ENCODE measurements at places on chromosomes 13 and 19.

GRCh38 chr13:25967144-25967543 is 84.7 kb downstream of the SHISA2 start:
- DNase-seq = no peak

- DNase-seq = no peak
These were observed 81.1 kb downstream of the COL4A1 start for GRCh38 chr13:110225609-110226574.

- no peak for DNase-seq
These were observed 13.3 kb upstream of the CACNG6 start for GRCh38 chr19:53977991-53978731.

DNA sequence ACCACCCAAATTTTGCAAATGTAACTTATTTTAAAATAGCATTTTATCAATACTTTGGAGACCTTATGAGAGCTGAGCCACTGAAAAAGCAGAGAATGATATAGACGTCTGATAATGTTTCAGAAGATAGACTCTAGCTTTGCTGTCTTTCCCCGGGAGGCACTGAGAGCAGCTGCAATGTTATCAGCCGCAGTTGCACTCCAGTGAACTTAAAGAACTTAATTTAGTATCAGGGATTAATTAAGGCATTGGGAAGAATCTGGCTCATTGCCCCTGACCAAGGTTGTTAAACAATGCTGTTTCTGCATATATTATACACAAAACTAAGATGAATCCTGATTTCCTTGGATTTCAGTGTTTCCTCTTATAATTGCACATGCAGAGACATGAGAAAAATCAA is 75.7 kb upstream of the SGCG start:
- DNase-seq = no peak

- no peak for DNase-seq
These were observed 512 bp downstream of the CC2D1A start for GRCh38 chr19:13906521-13906904.

DNA sequence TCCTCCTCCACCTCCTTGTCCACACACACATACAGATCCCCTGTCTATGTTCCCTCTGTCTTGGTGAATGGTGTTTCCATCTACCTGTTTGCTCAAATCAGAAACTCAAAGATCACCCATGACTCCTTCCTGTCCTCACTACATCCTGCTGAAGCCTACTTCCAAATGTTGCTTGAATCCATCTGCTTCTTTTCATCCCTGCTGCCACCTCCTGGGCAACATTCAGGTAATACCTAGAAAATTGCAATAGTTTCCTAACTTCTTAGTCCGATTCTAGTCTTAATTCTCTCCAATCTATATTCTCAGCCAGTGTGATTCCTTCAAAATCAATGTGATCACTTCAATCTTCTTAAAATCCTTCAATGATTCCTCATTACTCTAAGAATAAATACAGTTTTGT is 155.5 kb upstream of the STARD13 start:
- peak; percentile 64 for DNase-seq

DNA sequence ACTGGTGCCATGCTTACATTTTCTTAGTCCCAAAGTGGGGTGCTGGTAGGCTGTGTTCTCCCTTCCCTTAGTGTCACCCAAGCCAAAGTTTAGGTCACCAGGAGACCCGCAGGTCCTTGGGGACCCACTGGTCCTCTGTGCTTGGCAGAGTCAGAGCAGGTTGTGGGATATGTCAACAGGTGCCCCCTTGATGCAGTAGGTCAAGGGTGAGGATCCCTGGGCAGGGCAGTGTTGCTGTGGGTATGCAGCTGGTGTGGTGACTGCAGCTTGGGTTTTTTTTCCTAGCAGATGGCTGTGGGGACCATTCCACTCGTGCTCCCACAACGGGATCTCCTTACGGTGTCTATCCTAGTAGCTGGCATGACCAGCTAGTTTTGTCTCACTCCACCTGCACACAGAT is 23.7 kb downstream of the NHLRC3 start:
- DNase-seq = no peak

- DNase-seq = no peak
These were observed 14.9 kb upstream of the SCN1B start for GRCh38 chr19:35015270-35015953.

DNA sequence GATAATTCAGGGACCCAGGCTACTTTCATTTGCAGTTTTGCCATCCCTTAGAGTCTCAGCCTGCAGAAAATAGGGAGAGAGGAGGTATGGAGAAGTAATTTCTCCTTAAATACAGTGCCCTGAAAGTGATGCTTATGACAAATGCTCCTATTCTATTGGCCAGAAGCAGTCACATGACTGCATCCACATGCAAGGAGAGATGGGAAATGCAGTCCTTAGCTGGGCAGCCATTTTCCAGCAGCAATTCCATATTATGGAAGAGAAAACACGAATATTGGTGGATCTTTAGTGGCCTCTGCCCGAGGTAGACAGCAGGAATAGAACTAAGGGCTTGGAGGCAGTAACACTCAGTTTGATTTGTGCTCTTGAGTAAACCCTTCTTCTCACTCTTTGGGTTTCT is 39.4 kb downstream of the VAV1 start:
- DNase-seq = peak; percentile 19

DNA sequence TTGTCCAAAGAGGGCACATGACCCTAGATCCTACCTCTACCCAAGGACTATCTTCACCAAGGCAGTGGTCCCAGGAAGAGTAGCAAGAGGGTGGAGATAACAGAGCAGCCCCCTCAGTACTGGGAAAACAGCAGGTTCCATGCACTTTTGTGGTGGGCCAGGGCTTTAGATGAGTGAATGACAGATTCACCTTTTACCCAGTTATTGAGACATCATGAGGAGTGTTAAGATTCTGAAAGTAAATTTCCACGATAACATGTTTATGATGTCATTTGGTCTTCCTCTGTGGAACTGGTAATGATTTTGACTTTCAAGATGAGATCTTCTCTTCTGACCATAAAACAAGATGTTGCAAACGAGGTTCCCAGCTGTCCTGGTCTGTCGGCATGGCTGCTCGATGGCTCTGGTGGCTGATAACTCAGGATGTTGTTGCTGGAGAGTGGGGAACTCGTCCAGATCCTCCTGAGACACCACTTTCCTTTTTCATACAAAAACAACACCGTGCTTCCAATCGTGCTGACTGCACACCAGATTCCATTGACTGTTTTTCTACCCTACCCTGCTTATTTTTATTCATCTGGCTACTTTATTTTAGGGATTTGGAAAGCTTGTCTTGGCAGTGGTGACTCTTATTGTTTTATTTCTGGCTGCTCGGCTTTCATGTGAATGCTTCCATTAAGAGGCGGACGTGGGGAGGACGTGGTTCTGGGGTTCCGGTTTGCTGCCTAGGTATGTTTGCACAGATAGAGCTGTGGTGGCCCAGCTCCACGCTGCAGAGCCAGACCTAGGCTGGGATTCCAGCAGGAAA is 88.5 kb downstream of the LRCH1 start:
- peak; percentile 10 for DNase-seq

- no peak for DNase-seq
These were observed 31.3 kb upstream of the FGF9 start for GRCh38 chr13:21639561-21639960.

- peak; percentile 40 for DNase-seq
These were observed 46.8 kb downstream of the PTPRS start for GRCh38 chr19:5293612-5294378.

- no peak for DNase-seq
These were observed 113.0 kb downstream of the ATP11A start for GRCh38 chr13:112802802-112803195.

- DNase-seq = no peak
These were observed 10.7 kb downstream of the MARCHF2 start for GRCh38 chr19:8423817-8424223.

DNA sequence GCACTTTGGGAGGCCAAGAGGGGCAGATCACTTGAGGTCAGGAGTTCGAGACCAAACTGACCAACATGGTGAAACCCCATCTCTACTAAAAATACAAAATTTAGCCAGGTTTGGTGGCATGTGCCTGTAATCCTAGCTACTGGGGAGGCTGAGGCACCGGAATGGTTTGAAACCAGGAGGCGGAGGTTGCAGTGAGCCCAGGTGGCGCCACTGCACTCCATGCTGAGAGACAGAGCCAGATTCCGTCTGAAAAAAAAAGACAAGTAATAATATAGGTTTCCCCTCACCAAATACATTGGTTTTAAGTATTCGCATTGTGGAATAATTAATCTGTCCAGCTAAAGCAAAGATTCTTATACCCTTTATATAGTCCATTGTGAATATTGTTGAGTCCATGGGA is 1544.6 kb downstream of the OLFM4 start:
- DNase-seq = peak; percentile 16

DNA sequence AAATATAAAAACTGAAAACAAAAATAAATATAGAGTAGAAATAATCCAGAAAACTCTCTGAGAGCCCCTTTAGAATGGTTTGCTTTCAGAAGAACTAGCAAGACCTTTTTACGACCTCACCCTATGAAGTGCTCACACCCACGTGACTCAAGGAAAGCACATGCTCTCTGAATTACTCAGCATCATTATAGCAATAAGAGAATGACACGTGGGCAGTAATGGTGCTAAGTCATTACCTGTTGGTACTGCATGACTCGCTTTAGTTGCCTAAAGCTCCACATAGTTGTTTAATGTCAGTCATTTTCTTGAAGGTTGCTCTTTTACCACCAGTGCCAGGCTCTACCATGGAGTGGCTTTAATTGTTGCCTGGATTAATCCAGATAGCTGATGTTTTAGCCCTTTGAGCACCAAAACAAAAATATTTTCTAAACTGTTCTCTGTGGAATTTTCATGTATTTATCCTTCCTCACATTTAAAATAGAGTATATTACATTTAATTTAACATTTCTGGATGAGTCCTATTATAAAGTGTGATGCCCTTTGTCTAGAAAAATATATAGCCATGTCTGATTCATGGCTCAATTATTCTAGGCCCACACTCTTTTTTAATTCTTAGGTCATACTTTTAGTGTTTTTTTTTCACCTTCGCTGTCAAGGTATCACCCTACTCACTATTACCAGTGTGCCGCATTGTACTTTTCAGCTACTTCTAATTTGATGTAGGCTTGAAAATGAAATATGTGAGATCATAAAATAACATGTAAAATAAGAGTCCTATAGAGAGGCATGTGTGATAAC is 56.8 kb downstream of the THSD1 start:
- no peak for DNase-seq

DNA sequence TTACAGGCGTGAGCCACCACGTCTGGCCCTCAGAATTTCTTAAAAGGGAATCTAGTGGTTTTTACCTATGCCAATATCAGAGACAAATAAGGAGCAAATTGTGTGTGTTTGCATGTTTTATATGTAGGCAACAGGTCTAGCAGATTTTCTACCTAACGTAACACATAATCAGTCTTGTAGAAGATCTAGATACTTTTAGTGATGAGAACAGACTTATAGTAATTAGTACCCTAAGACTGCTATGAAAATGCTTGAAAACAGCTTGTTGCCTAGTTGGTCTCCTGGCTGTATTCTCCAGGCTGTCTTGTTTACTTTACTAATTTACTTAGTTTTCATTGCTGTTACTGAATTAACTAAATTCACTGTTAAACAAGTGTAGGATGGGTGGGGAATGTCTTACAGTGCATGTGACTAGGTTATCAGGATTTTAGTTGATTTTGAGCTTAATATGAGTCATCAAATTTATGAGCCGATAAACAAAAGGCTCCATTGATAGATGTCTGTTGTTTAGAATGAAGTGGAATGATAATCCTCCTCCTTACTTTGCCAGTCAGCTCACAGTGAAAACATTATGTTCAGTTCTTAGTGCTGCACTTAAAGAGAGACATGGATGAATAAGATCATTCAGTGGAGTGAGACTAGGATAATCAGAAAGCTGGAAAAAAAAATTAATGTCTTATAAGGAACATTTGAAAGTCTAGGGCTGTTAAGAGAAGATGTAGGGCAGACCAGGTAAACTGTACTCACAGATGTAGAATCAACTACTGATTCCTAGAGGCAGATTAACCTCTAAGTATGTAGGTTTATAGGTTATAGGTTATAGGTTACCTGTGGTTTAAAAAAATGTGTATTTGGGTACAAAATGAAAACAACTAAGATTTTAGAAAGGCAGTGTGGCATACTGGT is 22.4 kb downstream of the GTF2F2 start:
- peak; percentile 66 for DNase-seq

GRCh38 chr19:10945264-10945663 is 15.6 kb upstream of the SMARCA4 start:
- DNase-seq = no peak

- DNase-seq = no peak
These were observed 10.6 kb downstream of the CALM3 start for GRCh38 chr19:46611776-46612175.

DNA sequence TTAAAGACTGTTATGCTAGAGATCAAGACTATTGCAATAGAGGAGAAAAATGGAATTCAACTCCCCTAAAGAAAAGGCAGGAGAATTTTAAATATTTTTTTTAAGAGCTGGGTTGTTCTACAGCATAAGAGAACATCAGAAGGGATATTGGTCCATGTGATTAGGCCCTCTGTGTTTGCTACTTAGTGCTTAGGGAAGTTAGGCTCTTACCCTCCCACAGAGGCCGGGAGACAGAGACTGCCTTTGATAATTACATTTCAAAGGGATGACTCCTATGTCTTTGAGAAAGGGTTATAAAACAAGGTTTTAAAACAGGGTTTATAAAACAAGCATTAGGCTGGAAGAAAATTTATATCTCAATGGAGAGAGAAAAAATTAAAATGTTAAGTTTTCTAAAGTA is 1248.1 kb upstream of the PCDH20 start:
- no peak for DNase-seq

DNA sequence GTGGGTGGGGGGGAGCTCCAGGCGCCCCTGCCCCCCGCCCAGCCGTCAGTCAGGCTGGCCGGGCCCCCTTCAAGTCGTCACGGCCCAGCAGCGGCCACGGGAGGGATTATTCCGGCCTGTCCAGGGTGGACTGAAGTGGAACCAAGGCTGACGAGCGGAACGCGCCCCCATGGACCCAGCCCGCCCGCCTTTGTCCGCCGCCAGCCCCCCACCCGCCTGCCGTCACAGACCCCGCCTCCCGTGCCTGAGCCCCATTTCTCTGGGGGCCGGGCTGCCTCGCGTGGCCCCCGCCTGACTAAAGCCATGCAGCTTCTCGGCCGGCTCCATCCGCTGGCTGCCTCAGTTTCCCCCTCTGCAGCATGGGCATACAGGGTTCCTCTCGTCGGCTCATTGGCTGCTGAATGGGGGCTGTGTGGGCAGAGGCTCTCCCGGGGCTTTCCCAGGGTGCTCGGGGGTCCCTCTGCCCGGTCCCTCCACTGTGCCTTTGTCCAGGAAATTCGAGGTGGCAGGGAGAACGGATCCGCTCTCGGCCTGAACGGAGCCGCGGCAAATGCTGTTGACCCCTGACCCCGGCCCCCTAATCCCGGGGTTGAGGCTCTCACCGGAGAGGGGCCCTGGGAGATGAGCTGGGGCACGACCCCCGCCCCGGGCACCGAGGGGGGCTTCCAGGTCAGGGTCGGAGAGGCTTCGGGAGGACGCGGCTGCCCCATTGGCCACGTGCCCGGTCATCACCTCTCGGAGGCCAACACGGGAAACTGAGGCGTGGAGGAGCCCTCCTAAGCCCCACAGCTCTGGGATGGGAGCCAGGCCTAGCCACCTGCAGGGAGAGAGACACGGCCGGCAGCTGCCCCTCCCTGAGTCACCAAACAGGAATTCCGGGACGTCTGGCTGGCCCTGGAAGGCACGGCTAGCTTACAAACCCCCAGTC is 27.4 kb downstream of the EFNA2 start:
- DNase-seq = no peak

Measured in NCI-H526 (cell line).